ENCODE measurements at places on chromosomes 4 and X.

GRCh38 chr4:47837908-47838294 lies at the start of gene CORIN:
Gene CORIN (minus strand): TSS chr4:47838067. CDS start chr4:47837949, 118 bp downstream.
- DNase-seq = no peak

DNA sequence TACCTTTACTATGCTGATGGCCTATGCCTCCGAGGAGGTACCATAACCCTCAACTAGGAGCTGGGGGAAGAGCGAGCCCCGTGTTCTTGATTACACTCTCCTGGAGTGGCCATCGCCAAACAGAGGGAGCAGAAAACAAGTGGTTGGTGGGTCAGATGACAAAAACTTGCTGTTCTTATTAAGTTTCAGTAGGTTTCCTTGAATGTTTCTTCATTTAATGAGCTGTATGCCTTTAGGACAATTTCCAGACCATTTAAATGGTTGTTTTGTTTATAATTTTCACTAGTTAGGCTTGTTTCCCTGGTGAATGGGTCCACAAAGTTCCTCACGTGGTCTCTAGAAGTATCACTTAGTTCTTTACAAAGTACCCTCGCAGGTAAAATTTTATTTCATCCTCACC lies 4.7 kb downstream of the PYURF start:
- no peak for DNase-seq

GRCh38 chr4:21202959-21203358 lies 502.7 kb downstream of the PACRGL start:
- no peak for DNase-seq

GRCh38 chr4:154566639-154567204 lies 3.9 kb downstream of the FGB start:
- DNase-seq = no peak

DNA sequence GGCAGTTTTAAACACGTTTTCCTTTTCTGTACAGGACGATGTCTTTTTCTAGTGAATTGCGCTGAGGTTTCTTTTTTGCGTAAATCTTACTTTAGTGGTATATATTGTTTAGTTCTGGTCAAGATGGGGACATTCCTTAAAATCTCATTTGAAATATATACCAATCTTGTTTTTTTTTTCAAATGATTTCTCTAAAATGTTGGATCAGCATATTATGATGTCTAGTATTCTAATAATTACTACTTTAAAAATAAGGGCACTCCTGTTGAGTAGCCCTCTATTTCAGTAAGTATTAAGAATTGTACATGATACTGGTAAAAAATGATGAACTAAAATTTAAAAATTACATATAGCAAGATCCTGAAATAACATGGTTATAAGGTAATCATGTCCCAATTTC lies 224.1 kb upstream of the ARHGAP24 start:
- DNase-seq = no peak

- DNase-seq = no peak
Measured at GRCh38 chr4:23720556-23720955, 169.3 kb downstream of the PPARGC1A start.

Measured in DMS 273 treated with DMSO at 0.1 percent for 48 hours (cell line).